ENCODE measurements at places on chromosomes 6 and 20. TPM values are rescaled to one million over a fixed set of nuclear protein-coding genes. Genes with fewer than 3 reads are reported as not detected.

THEMIS gene
- total RNA-seq = 0.67 TPM

SGK2 gene
- total RNA-seq = 125 TPM

GPR63 gene
- 1.8 TPM for total RNA-seq

RBM24 gene
- total RNA-seq = 3.2 TPM

PHACTR1 gene
- total RNA-seq = 3.7 TPM

BHLHE23 gene
- total RNA-seq = not detected

PRRT1 gene
- total RNA-seq = 2.0 TPM

IYD gene
- total RNA-seq = 27.0 TPM

TENT5A gene
- total RNA-seq = 29.3 TPM

C20orf204 gene
- 1.7 TPM for total RNA-seq

SMOC2 gene
- total RNA-seq = 14.4 TPM

DCDC2 gene
- 2.1 TPM for total RNA-seq

TXLNB gene
- 0.09 TPM for total RNA-seq

UFL1 gene
- total RNA-seq = 26.9 TPM

ZDHHC14 gene
- total RNA-seq = 11.6 TPM

SEMG1 gene
- total RNA-seq = 0.14 TPM

CNBD2 gene
- 4.4 TPM for total RNA-seq

NKX2-2 gene
- total RNA-seq = 1.4 TPM

APOBEC2 gene
- not detected for total RNA-seq

CITED2 gene
- 109 TPM for total RNA-seq
